ENCODE measurements at places on chromosomes 16 and 17. TPM values are rescaled to one million over a fixed set of nuclear protein-coding genes. Genes with fewer than 3 reads are reported as not detected.

The NPIPA5 gene
- not detected for total RNA-seq

The CMTM4 gene
- total RNA-seq = 19.5 TPM

- no peak overlapping the region for H3K27ac ChIP-seq
- no peaks in the 10 kb centered on the region for H3K27me3 ChIP-seq
- no peak for DNase-seq
- H3K4me1 ChIP-seq = no peaks in the 10 kb centered on the region
Observed at GRCh38 chr17:11366272-11366850, 125.3 kb downstream of the SHISA6 start.

DNA sequence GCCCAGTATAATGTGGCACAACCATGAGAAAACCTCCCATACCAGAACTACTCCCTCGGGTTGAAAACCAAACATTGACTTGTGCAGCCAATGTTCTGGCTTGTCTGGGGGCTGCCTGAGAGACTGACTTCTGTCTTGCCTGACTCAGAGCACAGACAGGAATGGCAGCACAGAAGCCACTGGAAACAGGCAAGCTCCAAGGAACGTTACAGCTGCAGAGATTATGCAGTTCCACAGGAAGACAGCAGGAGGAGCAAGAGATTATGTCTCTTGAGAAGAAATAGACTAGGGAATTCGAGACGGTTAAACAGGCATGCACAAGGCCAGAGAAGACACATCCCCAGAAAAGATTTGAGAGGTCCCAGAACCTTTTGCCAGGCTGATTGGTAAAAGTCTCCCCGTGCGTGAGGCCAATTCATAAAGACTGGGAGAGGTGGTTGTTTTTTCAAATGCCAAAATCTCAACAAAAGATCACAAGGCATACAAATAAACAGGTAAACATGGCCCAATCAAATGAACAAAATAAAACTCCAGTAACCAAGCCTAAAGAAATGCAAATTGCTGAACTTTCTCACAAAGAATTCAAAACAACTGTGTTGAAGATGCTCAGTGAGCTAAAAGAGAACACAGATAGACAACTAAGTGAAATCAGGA lies 90.6 kb upstream of the CDH5 start:
- no peaks in the 10 kb centered on the region for H3K36me3 ChIP-seq
- no peak overlapping the region for H3K27ac ChIP-seq
- no peak overlapping the region for H3K4me3 ChIP-seq

DNA sequence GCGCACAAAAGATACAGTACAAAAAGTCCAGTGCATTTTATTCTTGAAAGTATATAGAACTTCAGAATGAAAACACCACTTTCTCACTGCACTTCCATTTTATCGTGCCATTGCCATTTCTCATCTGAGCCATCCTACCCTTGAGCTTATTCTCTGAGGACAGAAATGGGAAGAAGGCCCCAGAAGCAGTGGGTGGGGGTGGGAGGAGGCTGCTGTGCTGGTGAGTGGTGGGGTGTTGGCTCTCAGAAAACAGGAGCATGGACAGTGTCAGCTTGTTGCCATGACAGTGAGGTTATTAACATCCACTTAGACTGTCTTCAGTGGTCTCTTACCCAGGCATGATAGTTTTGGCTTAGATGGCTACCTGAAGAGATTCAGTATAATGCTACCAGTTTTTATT lies 4.5 kb downstream of the ATMIN start:
- H3K36me3 ChIP-seq = peaks cover 27% of the 10 kb centered on the region
- no peak overlapping the region for H3K27ac ChIP-seq
- no peak overlapping the region for H3K4me3 ChIP-seq

- DNase-seq = peak; percentile 81
- peak overlapping the region; percentile 37 for H3K27ac ChIP-seq
- peak overlapping the region; percentile 49 for H3K4me3 ChIP-seq
- no peaks in the 10 kb centered on the region for H3K36me3 ChIP-seq
- H3K27me3 ChIP-seq = no peaks in the 10 kb centered on the region
Observed at GRCh38 chr17:19470530-19471261, 59.7 kb downstream of the RNF112 start.

GRCh38 chr17:51118330-51119195 lies 2.1 kb downstream of the SPAG9 start:
- H3K36me3 ChIP-seq = no peaks in the 10 kb centered on the region
- peak overlapping the region; percentile 97 for H3K4me3 ChIP-seq
- H3K27me3 ChIP-seq = no peaks in the 10 kb centered on the region
- no peak overlapping the region for H3K27ac ChIP-seq
- DNase-seq = peak; percentile 14

DNA sequence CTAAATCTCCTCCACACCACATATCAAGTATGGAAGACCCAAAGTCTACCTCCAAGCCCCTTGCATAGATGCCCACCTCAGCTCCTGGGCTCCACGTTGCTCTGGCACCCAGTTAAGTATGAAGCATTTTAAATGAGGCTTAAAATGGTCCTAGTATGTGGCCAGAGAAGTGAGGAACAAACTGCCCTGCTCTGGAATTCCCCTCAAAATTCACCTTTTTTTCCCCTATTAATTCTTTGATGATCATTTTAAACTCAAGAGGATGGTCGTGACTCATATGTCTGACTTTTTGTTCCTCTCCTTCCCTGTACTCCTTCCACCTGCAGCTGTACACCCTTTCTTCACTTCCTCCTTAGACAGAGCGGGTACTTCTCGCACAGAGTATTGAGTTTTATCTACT lies 234.5 kb upstream of the MYOCD start:
- H3K27me3 ChIP-seq = no peaks in the 10 kb centered on the region
- H3K36me3 ChIP-seq = no peaks in the 10 kb centered on the region
- DNase-seq = no peak

- H3K36me3 ChIP-seq = no peaks in the 10 kb centered on the region
- peaks cover 14% of the 10 kb centered on the region for H3K4me1 ChIP-seq
- no peak overlapping the region for H3K27ac ChIP-seq
- DNase-seq = no peak
Observed at GRCh38 chr16:81640681-81641070, 138.4 kb upstream of the PLCG2 start.

DNA sequence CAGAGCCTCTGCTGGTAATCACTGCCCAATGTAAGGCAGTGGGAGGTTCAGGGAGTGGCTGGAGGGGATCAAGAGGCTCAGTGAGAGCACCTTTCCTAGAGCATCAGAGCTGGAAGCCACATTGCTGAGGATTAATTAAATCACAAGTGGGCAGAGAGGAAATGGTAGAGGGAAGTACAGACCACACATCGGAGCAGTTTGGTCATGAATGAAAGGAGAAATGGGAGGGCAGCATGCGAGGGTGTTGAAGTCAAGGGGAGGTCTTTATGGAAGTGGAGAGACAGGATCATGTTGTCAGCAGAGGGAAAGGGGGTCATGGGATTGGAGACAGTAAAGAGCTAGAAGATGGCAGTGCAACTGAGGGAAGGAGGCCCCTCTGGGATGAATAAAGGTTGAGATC lies 2.3 kb downstream of the CCL17 start:
- H3K27ac ChIP-seq = no peak overlapping the region
- no peak for DNase-seq
- H3K4me1 ChIP-seq = no peaks in the 10 kb centered on the region
- H3K27me3 ChIP-seq = peaks cover 12% of the 10 kb centered on the region
- H3K4me3 ChIP-seq = no peak overlapping the region
- no peaks in the 10 kb centered on the region for H3K36me3 ChIP-seq
